Jurkat, Clone E6-1 (cell line): ENCODE measurements at places on chromosomes 5 and 9.

DNA sequence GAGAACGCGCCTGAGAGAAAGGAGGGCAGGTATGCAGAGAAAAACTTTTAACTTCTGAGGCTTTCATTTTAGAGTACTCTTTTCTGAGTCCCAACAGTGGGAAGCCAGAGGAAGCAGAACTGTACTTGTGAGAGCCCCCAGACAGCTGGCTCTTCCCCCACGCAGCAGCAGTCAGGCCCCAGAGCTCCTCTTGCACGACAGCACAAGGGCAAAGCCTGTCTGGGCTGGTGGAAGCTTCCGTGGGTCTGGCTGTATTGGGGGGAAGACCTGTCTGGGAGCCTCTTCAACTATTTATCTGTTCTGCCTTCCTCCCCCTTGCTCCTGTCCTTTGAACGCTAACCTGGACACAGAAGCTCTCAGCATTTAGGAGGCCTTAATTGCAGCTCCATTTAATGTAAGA, 68.2 kb downstream of the THBS4 start:
- DNase-seq = no peak

- DNase-seq = no peak
Observed at GRCh38 chr5:27845248-27845647, 806.9 kb upstream of the CDH9 start.

DNA sequence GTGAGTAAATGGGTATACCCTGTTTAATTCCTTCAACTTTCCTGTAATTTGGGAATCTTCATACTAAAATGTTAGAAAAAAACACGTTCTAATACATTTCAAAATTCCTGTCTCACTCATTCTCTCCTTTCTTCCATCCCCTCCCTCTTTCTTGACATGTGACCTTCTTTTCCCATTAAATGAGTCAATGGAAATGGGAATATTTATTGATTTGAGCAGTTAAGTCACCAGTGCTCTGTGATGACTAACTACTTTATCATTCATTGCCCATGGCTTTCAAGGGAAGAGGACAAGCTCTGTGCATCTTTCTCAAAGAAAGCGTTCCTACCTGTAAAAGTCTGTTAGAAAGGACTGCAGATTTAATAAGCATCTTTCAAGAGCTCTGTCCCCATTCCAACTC, 144.4 kb upstream of the MAP3K1 start:
- DNase-seq = no peak

GRCh38 chr5:158354958-158355357, 496.0 kb upstream of the CLINT1 start:
- no peak for DNase-seq

GRCh38 chr9:32011049-32011448, 373.4 kb upstream of the ACO1 start:
- DNase-seq = peak; percentile 19

GRCh38 chr5:155343468-155343867, 329.9 kb downstream of the KIF4B start:
- no peak for DNase-seq

DNA sequence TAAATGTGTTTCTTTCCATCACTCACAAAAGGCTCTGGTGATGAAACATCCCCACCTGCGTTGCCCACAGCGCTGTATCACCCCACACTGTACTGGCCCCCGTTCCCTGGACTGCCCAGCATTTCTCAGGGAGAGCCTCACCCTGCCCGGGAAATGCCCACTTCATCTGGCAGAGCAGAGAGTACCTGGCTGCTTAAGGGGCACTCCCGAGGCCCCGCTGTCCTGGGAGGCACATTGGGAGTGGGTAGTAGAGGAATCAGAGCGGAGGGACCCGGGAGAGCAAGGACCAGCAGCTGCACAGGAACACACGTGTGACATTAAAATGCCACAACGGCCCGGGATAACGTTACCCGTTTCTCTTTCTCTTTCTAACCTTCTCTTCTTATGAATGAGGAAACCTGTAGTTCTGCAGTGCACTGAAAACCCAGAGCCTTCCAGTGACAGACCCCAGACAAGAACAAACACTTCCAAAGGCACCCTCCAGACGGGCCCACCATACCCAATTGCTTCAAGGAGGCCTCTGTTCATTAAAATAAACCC, 110.0 kb downstream of the ROR2 start:
- no peak for DNase-seq

GRCh38 chr5:136511046-136511445, 145.7 kb upstream of the TRPC7 start:
- DNase-seq = no peak

DNA sequence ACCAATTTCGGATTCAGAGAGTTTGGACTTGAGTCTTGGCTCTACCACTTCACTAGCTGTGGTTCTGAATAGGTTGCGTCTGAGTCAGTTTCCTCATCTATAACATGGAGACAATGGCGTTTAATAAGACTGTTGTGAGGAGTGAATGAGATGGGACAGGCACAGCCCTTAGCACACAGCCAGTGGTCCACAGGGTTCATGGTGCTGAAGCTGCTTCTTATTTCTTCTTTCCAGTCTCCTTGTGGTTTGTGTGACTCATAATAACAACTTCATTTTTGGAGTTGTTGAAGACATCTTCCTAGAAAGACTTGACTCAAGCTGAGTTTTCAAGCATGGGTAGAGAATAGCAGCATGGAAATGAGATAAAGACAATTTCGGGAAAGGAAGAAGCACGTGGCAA, 172.6 kb upstream of the PPP2R2B start:
- DNase-seq = no peak

DNA sequence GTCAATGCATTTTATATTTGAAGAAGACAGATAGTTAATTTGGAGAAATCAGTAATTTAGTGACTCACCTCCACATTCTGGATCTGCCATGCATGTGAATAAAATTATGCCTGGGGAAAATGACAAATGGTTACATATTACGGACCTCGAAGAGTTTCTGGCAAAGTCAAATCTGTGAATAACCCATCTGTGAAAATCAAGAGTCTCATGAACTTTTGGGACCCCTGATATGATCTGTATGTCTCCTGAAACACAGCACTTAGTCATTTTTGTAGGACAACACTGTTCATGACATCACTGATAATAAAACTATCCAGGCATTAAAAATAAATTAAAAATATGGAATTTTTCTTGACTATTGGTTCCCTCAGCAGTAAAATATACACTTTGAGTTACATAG, 584.5 kb downstream of the TLE4 start:
- no peak for DNase-seq

DNA sequence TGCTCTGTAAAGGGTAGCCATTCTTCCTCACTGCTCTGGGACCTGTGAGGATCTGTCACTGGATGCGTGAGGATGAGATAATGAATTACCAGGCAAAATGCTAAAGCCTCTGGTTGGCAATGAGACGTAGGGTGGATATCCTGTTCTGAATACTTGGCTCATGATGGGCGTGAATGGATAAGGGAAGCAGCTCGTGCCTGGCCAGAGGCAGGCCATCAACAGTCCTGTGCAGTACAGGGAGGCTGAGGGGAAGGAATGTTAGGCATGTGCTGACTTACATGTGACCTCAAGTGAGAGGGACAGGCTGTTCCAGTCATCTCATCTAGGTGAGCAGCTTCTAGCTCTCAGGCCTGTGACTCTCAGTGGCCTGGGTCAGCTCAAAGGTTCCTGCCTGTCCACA, 172.8 kb downstream of the CARTPT start:
- DNase-seq = no peak

- no peak for DNase-seq
Observed at GRCh38 chr5:135375040-135375793, 23.8 kb downstream of the MACROH2A1 start.
